Stimulated activated CD8-positive, alpha-beta memory T cell treated with anti-CD3 and anti-CD28 coated beads, Interleukin-12 subunit alpha, Interleukin-12 subunit beta, amount 100 ng/mL, for 4 hours (primary cell): ENCODE measurements at places on chromosomes 16 and 17.
A peak's percentile ranks its signal among the peaks of the same experiment; 100 is the strongest.

DNA sequence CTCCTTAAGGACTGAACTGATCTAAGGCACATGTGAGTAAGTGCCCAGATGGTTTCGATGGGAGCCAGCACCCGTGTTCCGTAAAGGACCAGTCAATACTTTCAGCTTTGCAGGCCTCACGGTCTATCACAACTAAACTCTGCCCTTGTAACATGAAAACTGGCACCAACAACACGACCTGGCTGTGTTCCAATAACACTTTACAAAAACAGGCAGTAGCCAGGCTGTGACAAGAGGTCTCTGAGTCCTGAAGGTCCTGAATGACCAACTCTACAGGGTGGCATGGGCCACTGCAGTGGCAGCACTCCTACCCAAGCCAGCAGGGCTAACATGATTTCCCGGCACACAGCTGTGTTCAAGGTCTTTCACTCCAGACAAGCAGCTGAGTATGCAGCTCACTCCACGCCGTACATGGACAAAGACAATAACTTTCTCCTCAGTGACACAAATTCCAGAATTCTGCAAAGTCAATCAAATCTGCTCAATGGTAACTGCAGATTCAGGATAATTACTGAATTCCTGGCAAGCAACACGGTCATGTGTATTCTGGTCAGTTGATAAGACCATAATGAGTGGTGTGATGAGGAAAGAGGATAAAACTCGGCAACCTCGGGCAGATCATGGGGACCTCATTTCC lies 15.3 kb downstream of the NPLOC4 start:
- DNase-seq: no peak

DNA sequence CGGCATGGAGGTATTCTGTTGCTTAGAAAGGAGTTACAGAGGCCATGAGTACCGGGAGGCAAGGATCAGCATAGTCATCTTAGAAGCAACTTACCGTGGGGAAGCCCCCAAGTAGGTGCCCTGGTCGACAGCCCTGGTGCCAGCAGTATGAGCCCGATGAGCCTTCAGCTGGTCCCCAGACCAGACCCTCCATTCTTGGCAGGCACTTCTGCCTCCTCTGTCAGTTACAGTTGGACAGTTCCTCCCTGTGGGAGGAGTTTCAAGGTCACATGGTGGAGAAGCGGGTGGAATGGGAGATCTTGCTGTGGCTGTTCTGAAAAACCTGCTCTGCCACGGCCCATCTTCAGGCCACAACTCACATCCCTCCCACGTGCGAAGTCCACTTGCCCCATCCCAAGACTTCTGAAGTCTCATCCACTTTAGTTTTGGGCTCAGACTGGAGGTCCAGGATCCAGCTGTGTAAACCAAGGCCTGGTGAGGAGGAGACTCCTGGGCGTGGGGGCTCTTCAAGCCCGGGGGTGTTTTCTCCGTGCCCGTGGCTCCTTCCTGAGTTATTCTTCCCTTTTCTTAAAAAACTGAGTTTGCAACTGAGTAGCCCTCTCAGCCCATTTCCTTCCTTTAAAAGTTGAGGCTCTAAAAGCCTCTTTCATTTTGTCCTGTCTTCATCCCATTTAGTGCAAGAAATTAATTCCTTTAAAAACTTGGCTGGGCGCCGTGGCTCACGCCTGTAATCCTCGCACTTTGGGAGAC lies 133.5 kb downstream of the SEC14L1 start:
- DNase-seq: no peak

DNA sequence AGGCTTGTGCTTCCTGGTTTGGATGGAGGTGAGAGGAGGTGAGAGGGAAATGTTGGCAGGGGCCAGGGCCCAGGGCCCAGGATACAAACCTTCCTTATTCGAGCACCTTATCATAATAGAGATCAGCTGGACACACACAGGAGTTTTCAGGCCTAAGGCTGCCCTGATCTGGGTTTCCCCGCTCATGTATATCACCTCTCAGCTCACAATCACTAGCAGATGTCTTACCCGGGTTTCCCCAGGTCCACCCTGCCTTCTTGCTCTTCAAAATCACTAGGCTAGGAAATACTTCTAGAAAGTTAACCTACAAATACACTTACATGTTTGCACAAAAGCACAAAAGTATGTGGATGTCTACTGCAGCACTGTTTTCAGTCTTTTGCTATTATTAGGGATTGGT lies 4.2 kb downstream of the HSPB9 start:
- no peak for DNase-seq

- no peak for DNase-seq
Measured at GRCh38 chr16:56226187-56226586, 34.9 kb downstream of the GNAO1 start.

DNA sequence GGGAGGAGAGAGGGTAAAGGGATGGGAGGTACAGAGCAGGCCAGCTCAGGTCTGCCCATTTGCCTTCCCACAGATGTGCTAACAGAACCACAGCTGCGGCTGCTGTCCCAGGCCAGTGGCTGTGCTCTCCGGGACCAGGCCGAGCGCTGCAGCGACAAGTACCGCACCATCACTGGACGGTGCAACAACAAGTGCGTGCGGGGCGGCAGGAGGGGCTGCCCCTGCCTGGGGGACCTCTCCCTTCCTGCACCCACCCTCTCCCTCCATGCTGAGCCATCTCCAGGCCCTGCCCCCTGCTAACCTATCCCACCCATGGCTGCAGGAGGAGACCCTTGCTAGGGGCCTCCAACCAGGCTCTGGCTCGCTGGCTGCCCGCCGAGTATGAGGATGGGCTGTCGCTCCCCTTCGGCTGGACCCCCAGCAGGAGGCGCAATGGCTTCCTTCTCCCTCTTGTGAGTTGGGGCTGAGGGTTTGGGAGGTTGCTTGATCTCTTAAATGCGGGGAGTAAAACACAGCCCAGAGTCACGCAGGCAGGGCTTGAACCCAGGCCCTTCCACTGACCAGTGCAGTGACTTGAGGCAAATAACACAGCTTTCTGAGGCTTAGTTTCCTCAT lies 1.2 kb downstream of the EPX start:
- DNase-seq: no peak

- no peak for DNase-seq
Measured at GRCh38 chr17:40963838-40964237, 2.9 kb downstream of the KRT39 start.

- peak; percentile 49 for DNase-seq
Measured at GRCh38 chr16:29148867-29149272, 164.0 kb downstream of the LAT start.

DNA sequence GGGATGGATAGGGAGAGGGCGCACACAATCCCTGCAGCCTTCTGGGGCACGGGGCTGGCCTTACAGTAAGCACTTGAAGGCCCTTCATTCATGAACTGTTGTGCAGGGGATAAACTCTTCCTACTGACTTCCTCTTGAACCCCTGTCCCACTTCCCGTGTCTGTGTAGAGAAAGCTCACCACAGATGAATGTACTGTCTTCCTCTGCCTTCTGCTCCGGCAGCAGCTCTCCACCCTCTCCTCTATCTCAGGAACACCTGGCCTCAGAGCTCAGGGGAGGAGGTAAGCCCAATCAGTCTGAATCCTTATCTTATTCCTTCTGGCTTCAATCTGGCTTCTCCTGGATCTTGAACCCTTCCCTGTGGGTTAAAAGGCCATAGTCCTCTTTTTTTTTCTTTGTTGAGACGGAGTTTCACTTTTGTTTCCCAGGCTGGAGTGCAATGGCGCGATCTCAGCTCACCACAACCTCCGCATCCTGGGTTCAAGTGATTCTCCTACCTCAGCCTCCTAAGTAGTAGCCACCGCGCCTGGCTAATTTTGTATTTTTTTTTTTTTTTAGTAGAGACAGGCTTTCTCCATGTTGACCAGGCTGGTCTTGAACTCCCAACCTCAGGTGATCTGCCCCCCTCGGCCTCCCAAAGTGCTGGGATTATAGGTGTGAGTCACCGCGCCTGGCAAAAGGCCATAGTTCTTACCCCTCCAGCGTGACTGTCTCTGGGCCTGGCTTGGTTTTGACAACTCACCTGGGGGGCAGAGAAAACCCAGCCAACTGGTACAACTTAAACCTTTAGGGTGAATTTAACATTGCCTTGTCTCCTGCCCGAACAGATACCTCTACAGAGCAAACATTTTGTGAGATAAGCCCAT lies 7.2 kb upstream of the SLC52A1 start:
- DNase-seq: no peak

GRCh38 chr16:51429041-51429440 lies 278.0 kb upstream of the SALL1 start:
- no peak for DNase-seq

- no peak for DNase-seq
Measured at GRCh38 chr17:538181-538973, 176.3 kb downstream of the VPS53 start.

DNA sequence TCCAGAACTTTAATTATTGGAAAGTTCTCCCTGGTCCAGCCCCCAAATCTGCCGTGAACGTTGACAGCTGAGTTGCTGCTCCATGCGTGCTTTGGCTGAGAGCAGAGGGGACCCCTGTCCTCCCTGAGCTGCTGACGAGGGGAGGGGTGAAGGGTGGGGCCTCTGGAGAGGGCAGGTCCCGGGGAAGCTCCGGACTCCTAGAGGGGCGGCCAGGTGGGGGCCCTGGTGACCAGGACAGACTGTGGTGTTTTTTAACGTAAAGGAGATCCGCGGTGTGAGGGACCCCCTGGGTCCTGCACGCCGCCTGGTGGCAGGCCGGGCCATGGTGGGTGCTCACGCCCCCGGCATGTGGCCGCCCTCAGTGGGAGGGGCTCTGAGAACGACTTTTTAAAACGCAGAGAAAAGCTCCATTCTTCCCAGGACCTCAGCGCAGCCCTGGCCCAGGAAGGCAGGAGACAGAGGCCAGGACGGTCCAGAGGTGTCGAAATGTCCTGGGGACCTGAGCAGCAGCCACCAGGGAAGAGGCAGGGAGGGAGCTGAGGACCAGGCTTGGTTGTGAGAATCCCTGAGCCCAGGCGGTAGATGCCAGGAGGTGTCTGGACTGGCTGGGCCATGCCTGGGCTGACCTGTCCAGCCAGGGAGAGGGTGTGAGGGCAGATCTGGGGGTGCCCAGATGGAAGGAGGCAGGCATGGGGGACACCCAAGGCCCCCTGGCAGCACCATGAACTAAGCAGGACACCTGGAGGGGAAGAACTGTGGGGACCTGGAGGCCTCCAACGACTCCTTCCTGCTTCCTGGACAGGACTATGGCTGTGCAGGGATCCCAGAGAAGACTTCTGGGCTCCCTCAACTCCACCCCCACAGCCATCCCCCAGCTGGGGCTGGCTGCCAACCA lies at the start of gene MC1R:
Gene MC1R (plus strand): TSS at position 410 of the 895 bp plus-strand sequence. CDS start 397 bp downstream, at position 807.
- DNase-seq: no peak

DNA sequence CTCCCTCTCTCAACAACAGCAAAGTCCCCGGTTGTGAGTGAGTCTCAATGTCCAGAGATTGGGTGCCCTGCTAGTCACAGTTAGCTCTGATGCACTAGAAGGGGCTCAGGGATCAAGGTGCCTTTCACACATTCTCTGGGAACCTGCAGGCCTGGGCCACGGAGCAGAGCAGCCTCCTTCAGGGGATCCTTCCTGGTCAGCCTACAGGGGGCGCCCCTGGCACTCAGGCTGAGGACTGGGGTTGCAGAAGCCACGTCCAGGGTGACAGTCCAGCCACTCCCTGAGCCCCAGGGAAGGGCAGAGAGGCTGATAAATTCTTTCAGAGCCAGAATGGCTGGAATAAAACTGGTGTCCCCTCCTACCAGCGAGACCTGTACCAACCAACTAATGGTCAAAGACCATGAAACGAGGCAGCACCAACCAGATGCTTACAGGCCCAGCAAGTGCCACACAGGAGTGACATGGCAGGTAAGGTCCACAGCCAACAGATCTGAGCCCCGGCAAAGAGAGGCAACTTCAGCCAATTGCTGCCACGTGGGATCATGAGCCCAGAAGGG lies 43.5 kb downstream of the ST3GAL2 start:
- DNase-seq: peak; percentile 26

DNA sequence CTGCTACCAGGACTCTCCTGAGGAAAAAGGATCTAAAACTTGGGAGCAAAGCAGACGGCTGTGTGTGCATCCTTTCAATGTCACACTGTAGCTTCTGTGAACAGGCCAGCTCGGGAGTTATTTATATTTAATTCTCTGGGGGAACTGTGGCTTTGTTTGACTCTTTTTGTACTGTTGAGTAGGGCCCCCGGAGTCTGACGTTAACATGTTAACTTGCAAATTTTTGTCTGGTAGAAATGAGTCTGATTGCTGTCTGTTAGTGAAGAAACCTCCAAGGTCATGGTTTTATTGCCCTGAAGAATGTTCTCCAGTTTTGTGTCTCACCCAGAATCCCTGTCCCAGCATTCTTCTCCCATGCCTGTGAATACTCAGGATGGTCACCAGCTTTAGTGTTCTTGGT lies 14.2 kb upstream of the KCNG4 start:
- no peak for DNase-seq

- no peak for DNase-seq
Measured at GRCh38 chr17:59335685-59336084, 4.2 kb downstream of the YPEL2 start.

DNA sequence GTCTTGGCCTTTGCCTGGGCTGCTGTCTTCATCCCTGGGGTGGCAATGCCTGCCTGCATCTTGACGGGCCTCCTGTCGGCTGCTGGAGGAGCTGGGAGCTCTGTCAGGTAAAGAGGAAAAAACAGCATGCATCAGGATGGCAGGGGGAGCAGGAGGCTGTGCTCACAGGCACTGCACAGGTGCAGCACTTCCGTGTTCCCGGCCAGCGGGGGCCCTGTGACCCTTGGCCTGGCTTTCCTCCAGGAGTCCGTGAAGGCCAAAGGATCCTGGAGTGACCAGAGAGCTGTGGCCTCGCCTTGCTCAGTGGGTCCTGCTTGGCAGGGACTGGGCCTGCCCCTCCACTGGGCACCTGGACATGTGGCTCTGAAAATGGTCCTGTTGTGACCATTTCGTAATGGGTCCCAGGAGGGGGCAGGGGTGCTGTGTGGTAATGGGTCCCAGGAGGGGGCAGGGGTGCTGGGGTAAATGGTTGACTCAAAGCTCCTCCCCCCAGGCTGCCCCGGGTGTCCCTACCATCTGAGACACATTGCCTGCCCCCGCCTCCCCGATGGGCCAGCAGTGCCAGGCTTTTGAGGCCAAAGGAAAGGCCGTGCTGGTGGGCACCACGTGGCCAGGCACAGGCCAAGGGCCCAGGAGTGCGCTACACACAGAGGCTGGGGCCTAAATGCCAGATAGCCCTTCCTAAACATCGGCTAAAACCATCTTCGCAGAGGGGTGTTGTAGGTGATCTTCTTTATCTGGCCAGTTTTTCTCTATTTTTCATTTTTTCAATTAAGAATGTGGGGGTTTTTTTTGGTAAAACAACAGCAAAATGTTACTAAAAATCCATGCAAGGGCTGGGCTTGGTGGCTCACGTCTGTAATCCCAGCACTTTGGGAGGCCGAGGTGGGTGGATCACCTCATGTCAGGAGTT lies 4.0 kb upstream of the FASN start:
- no peak for DNase-seq

DNA sequence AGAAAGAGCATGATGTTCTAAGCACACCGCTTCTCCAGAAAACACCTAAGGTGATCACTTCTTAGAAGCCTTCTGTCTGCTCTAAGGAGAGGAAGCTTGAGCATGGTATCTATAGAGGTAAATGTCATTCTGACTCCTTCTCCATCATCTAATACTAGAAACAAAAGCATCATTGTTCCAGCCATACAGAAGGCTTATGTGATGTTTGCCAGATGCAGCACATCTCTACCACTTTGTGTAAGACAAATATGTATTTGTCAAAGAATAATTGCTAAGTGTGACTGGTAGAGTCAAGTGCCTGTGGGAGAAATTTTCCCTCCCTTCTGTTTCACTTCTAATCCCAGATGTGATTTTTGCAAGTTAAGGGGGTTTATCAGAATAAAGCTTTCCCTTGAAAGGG lies 217.1 kb downstream of the HS3ST3A1 start:
- DNase-seq: no peak

- DNase-seq: no peak
Measured at GRCh38 chr16:69822174-69822935, 60.2 kb downstream of the WWP2 start.
